ENCODE measurements at places on chromosomes 2 and 18.

DNA sequence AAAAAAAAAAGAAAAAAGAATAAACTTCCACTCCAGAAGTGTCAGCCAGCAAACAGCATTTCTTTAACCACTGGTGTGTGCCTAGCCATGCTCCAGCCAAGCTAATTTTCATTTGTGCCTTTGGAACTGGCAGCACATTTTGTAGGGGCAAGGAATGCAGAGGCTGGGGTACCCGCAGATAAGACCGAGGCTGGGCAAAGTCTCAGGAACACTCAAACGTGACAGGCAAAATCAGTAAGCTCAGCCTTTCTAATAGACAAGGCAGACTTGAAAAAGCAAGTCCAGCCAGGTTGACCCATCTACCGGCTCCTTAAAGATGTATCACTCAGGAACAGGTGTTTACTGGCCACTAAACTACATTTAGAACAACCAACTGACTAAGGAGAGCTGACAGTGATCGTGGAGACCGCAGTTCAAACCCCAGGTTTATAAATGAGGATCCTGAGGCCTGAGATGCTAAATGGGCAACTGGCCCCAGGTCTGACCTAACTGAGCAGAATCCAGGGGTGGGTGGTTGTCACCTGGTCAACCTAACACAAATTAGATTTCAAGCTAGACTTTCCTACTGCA lies 16.7 kb downstream of the NFE2L2 start:
- no peak for DNase-seq

DNA sequence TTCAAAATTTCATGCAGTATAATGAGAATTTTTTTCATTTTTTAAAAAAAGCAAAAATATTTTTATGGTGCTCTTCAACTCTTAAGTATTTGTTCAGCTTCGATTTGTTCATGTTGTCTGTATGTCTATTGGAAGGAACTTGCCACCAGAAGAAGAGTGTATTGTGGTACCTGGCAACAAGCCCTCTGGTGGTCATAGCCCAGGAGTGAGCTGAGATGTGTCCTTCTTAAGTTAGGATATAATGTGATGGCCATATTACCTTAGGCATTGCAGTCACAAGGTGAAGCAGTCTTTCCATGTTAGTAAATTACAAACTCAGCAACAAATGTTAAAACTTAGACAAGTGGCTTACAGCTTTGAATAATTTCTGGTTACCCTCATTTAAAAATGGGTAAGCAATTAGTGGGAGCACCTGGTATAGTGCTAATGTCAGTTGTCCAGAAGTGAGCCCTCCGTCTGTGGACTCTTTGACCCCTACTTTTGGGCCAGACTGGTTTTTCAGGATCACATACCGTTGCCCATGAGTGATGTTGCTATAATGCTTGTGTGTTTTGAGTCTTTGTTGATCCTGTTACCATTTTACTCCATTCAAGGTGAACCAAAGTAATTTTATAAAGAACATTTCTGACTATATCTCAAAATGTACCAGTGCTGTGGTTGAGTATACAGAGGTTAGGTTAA lies 57.4 kb downstream of the MYO1B start:
- DNase-seq, result no peak

- no peak for DNase-seq
These were observed 331.8 kb downstream of the CYP26B1 start for GRCh38 chr2:71815701-71816474.

DNA sequence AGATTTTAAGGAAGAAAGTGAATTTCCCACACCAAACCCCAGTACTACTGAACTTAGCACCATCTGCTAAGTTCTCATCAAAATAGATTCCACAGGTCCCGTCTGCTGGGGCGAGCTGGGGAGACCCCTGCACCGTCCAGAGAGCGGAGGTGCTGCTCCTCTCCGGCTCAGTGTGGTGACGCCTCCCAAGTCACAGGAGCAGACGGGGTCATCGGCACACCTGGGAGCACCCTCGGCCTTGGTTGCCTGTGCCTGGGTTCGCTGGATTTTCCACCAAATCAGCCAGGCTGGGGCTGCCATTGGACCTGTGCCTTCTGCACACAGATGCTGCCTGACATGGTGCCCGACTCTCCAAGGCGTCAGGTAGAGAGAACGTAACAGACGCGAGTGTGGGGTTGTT lies 141.3 kb downstream of the PXDN start:
- DNase-seq, result no peak

DNA sequence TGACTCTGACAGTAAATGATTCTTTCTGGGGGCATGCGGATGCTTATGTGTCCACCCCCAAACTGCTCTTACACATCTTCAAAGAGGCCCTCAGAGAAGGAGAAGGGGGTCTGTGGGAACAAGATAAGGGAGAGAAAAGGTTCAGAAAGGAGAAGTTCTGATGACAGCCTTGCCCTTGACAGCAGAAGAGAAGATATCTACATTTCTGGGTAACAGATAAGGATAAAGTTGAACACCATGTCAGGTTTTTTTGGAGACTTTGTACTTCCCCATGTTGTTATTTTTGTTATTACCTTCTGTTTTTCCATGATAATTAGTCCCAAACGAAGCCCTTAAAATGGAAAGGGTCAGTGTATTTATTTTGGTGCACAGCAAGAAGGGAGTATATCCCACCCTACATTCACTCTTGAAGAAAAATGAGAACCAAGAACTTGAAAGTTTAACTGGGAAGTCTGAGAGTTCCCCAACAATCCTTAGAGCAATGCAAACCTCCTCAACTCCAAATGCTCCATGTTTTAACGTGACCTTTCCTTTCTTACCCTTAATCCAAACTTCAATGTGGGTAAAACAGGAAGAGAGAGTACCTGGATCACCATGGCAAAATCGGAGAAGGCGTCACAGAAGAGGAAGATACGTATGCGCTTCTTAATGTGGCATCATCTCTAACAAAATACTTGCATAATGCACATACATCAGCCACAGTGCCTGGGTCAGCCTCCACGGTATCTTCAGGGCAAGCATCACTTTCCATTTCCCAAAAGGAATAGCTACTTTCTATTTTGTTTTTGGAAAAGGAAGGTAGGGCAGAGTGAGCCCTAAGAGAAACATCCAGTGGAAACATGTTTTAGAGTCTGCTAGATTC lies 264.6 kb upstream of the STON1 start:
- no peak for DNase-seq

DNA sequence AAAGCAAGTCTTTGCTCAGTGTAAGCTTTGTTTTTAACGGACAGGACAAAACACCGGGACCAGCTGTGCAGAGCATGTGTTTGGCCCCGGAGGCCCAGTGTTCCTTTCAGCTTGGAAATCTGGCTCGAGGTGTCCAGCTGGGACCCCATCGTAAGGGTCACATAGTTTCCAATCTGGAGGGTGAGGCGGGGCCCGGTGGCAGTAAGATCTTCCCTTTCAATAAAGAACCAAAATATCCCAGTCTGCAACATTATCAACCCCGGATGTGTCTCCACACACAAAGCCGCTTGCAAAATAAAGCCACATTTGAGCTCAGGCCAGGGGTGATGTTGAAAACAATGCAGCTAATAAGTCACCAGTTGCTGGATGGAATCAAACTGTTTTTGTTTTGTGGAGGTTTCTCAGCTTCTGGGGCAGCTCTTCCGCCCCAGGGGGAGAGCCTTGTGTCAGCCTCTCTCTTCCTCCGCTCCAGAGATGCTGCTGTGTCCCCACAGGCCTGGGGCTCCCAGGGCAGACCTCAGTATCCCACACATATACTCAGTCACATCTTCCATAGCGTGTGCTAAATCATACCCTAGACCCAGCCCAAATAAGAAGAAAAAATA lies 138.6 kb upstream of the GLI2 start:
- no peak for DNase-seq

DNA sequence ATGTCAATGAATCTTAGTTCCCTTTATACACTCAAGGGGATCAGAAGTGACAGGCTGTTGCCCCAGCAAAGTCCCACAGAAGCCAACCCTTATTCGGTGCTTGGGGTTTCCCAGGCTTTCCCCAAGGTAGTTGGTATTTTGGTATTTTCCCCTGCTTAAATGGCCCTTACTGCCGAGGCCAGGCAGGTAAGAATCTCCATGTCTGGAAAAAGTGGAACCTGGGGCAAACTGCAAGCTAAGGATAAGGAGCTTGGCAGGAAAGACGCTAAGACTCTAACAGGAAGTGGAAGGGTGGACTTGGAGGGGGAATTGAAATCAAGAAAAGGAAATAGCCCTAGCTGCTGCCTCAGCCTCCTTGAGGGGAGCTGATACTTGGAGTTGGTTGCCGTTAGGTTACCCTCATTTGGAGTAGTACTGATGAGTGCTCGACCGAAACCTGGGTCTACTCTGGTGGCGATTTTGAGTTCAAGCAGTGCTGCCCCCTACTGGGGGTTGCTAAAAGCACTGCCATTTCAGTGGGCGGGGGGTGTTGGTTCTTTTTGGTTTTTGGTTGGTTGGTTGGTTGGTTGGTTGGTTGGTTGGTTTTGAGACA lies 3.3 kb upstream of the GPBAR1 start:
- DNase-seq, result no peak

DNA sequence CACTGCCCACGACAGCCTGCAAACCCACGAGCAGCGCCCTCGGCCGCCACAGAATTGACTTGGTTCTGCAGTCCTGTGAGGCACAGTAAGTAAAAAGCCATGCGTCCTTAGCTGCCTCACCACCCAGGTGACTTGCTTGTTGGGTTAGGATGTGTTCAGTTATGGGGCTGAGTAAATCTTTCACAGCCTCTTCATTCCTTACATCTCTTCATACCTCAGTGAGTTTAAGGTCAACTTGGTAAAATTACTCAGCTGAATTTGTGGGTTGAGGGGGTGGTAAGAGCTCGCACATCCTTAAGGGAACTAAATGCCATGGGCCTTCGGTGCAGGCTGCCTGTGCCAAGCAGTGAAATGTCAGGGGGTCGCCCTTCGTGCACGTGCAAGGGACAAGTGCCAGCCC lies 165.2 kb upstream of the ALKAL2 start:
- DNase-seq, result no peak

GRCh38 chr2:215615803-215616174 lies 179.9 kb upstream of the FN1 start:
- DNase-seq, result no peak

Data from NCI-H1436 (cell line).